ENCODE measurements at places on chromosomes 5 and 9.

DNA sequence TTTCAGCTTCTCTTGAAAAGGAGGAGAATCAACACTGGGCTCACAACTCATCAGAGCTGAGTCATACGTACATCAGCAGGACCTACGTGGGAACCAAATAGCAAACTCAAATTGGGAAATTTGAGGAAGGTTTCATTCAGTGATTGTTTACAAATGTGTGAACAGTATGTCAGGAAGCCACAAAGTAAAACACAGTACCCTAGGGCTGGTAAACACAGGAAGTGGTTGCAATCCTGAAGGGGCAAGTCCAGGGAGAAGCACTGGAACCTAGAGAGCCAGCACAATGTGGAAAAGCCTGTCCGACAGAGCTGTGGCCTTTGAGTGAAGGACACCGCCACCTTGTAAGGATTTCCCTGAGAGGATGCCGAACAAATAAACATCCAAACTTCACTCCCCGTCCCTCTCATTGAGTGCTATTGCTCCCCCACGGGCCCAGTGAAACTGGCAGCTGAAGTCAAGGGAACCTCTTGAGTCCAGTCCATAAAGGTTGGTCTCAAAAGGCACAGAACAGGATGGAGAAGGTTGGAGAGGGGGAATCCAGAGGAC is 26.7 kb upstream of the RICTOR start:
- DNase-seq = no peak

DNA sequence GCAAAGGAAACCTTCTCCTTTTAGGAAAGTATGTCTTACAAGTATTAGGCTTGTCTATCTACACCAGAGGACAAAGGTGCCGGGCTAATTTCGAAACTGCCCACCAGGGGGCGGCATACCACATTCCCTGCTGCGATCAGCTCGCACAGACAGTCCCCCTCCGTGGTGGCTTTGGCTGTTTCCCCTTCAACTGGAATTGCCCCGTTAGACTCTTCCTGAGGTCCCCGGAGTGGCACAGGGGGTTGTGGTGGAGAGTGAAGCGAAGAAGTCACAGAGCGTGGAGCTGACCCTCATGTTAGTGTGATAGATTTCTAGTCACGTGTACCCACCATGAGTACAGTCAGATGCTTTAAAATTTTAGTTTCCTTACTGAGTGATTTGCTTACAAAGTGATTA is 17.5 kb downstream of the PTTG1 start:
- peak; percentile 89 for DNase-seq

DNA sequence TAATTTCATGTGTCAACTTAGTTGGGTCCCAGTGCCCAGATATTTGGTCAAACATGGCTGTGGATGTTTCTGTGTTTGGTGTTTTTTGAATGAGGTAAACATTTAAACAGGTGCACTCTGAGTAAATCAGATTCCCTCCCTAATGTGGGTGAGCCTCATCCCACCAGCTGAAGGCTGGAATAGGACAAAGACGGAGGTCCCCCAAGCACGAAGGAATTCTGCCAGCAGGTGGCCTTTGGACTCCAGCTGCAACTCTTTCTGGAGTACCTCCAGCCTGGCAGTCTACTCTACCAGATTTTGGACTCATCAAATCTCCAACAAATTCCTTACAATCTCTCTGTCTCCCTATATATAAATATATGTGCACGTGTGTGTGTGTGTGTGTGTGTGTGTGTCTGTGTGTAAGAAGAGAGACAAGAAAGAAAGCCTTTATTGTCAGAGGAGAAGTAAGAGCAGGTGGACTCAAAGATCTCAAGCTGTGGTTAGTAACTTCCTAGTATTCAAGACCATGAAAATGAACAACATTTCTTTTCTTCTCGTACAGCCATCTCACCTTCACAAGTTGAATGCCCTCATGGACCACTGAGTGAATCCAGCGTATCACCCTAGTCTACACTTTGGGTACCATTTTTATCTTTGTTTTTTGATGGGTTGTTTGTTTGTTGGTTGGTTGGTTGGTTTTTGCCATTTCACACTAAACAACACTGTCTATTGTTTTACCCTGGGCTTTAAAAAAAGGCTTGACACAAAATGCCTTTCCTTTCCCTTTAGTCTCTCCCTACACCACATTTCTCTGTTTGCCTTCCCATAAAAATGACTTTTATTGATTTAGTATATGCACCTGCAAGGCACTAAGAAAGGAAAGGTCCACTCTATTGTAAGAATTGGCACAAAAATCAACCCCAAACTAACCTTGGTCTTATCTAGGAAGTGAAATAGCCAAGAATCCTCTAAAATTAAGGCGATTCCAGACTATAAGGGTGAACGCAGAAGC is 118.7 kb downstream of the TENT4A start:
- DNase-seq = no peak

DNA sequence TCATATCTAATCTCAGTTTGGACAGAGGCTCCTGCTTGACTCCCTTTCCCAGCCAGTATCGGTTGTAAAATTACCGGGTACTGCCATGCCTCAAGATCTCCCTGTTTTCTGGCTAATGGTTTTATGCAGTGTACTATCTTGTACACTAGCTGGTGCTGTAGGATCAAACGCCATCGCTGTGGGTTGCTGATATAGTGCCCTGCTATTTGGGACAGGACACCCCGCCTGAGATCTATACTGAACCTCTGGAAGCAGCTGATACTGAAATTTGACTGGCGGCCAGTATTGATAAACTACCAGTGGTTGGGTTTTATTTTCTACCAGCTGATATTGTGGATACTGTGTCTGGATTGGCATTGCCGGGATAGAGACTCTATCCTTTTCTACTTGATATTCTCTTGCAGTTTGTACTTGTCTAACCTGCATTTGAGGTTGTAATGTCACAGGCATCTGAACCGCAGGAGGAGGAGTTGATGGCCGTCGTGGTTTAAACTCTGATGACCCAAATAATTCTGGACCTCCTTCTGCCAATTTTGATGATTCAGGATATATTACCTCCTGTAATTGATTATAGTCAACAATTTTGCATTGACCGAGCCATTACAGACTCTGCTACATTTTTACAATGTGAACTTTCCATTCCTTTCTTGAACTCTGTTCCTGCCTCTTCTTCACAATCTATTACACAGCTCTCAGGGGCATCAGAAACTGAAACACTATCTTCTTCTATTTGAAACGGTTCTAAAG is 112.5 kb upstream of the LARP1 start:
- no peak for DNase-seq

DNA sequence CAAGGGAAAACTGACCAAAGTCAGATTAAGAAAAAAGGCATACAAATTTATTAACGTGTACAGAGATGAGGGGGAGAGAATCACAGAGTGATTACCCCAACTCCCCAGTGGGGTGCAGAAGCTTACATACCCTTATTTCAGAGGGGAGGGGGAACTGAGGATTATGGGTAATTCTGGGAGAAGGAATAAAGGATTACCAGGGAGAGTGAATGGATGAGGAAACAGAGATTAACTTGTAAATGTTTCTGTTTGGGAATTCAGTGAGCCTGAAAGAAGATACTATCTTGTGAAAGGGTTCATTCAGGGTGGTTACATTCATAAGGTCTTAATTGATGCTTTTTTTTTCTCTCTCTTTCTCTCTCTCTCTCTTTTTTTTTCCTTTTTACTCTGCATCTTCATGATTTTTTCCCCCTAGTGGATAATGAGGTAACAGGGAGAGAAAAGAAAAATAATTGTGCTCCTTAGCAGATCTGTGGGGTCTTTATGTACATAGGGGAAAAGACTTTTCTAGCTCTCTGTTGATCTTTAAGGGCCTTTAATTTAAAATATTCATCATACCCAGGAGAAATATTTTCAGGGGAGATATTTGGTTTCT is 49.4 kb downstream of the TARS1 start:
- no peak for DNase-seq

GRCh38 chr9:112541685-112542084 is 55.1 kb downstream of the KIAA1958 start:
- no peak for DNase-seq

DNA sequence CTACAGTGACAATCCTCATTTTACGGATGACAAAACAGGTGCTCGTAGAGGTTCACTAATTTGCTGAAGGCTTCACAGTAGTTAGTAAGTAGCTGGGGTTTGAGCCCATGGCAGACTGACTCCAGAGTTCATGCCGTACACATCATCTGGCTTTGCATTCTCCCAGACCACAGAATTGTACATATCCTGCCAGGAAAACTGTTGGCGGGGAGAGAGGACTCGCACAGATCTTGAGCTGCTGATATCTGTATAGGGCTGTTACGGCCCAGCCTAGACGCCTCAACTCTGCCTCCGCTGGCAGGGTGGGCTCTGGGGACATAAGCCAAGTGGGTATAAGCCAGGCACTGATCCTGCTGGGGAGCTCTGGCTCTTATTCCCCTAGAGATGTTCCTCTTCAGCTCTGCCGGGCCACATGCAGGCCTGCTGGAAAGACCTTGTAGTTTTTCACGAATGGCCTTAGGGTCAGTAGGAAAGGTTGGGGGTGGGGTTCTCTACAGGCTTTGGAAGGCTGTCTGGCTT is 16.3 kb downstream of the LARP1 start:
- DNase-seq = no peak

DNA sequence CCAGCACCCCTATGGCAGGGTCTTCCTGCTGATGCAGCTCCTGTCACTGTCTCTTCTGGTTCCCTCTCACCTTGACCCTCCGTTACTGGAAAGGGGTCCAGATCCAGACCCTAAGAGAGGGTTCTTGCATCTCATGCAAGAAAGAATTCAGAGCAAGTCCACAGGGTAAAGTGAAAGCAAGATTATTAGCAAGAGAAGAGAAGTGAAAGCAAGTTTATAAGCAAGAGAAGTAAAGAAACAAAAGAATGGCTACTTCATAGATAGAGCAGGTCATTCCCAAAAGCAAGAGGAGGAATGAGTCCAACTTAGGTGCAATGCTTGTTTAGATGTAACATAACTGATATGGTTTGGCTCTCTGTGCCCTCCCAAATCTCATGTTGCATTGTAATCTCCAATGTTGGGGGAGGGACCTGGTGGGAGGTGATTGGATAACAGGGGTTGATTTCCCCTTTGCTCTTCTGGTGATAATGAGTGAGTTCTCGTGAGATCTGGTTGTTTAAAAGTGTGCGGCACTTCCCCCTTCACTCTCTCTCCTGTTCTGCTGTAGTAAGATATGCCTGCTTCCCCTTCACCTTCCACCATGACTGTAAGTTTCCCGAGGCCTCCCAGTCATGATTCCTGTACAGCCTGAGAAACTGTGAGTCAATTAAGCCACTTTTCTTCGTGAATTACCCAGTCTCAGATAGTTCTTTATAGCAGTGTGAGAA is 183.3 kb downstream of the MED10 start:
- no peak for DNase-seq

DNA sequence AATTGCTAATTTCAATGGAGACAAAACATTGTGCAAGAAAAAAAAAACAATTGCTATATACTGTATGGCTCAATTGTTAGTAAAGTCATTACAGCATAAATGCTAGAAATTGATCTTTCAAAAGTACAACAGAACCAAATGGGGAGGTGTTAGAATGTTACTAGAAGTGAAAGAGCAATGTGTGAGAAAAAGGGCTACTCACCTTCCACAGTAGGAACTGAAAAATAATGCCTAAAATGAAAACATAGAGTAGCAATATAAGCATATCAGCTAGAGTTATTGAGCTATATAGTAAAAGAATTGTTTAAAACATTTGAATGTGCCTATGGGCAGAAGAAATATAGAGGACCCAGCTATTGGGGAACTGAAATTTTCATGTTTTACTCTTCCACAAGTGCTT is 10.9 kb upstream of the RXFP3 start:
- no peak for DNase-seq

DNA sequence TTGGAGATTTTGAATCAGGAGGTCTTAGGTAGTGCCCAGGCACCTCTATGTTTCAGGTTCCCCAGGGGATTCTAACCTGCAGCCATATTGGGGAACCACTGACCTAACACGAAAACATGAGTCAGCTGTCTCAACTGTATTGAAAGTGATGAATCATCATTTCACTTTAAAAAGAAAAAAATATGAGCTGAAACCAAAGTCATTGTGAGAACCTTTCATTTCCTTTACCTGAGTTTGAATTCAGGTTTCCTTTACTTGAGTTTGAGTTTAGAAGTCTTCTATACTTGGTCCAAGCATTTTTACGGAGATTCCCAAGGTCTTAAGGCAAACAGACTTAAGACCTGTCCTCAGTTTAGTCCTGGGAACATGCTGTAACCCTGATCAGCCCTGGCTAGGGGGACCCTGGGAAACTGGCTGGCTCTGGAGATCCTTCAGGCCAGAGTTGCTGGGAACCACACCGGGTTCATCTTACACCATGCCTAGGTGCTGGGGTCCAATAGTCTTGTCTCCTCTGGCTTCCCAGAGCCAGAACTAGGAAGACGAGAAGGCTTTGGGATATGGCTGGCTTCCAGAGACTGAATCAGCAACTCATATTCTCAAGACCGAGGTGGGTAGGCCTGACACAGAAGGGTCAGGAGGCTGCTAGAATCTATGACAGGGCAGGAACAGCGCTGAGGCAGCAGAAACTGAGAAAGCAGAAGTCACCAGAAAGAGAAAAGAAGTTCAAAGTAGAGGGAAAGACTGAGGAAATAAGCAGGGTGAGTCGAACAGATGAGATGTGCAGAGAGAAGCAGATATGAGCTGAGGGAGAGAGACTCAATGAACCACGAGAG is 16.4 kb upstream of the PDCD1LG2 start:
- DNase-seq = no peak

DNA sequence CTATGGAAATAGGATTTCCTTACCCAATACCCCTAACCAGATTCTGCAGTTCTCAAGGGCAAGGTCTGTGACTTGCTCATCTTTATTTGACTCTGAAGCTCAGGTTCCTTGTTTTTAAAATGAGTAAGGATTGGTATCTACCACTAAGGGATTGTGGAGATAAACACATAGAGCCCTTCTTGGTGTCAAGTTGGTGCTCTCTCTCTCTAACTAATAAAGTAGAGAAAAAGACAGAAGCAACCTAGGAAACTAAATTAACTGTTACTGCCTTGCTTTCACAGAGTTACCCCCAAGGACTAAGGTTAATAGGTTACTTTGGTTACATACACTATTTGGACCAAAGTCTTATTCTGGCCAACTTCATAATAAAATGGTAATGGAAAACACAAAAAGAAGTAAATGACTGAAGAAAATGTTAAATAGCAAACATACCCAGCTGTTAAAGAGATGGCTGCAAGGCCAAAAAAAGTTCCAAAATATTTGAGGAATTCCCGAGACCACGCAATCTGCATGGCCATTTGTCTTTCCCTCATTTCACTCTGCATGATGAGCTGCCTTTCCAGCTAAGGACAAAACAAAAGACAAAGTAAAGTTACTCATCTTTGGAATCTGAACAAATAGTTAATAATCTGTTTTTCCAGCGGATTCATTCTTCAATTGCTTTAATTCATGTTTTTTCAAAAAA is 21.8 kb upstream of the RLN1 start:
- DNase-seq = no peak

- no peak for DNase-seq
Measured at GRCh38 chr9:83299094-83299493, 236.2 kb upstream of the RASEF start.

- no peak for DNase-seq
Measured at GRCh38 chr9:21677387-21677786, 125.0 kb upstream of the MTAP start.

- no peak for DNase-seq
Measured at GRCh38 chr5:2093859-2094615, 211.3 kb upstream of the IRX4 start.

- DNase-seq = no peak
Measured at GRCh38 chr5:144844086-144844485, 673.4 kb downstream of the KCTD16 start.

GRCh38 chr5:113022661-113023060 is 46.1 kb downstream of the DCP2 start:
- DNase-seq = no peak

GRCh38 chr5:155004138-155004744 is 9.3 kb upstream of the KIF4B start:
- DNase-seq = peak; percentile 12

GRCh38 chr5:124771761-124772160 is 25.3 kb upstream of the ZNF608 start:
- DNase-seq = no peak
